Hepatic stellate cell (primary cell): ENCODE measurements at places on chromosomes 12 and 14.

- DNase-seq = no peak
Observed at GRCh38 chr12:113537751-113538087, 66.0 kb upstream of the LHX5 start.

- no peak for DNase-seq
Observed at GRCh38 chr12:20404576-20405346, 36.4 kb downstream of the PDE3A start.

- no peak for DNase-seq
Observed at GRCh38 chr14:22276913-22277816, 311.9 kb downstream of the DAD1 start.

DNA sequence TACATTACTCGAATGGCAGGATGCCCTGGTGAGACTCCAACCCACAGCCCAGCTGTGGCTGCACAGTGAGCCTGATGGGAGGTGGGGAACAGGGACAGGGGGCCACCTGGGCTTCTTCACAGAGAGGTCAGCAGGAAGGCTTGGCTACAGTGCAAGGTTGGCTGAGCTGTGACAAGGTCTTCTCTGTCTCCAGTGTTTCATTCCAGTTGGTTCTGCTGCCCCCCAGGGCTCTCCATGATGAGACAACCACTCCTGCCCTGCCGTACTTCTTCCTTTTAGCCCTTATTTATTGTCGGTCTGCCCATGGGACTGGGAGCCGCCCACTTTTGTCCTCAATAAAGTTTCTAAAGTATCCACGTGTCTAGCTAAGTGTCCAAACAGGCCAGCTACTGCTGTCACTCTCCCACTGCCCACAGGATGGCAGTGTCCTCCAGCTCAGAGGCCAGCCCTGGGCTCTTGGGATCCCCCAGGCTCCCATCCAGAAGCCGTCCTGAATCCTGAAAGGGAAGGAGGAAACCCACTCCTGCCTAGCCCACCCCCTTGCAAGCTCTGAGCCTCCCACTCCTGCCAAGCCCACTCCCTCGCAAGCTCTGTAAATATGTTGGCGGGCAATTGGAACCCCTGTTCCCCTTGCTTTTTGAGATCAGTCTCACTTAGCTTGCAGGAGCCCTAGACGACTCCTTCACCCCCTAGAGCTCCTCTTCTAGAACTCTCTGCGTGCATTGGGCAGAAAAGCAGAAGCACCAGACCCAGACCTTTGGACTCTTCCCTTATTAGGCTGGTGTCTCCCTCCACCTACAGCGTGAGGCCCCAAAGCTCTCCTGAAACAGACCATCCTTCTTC, 5.4 kb downstream of the C1QL4 start:
- DNase-seq = peak; percentile 89

DNA sequence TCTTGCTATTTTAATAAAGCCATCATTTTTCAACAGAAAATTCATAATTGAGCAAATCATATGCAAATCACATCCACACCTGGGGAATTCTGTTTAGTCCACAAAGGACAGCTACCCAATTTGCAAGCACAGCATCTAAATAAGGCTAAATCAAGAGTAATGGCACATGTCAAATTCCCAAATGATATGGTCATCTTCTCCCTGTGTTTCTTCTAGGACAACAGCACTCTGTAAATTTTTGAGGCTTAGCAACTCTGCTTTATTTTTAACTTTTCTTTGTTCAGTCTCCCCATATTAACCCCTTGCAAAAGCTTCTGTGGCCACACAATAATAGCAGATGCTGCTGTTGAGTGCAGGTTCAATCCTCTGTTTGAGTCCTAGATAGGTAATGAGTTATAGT, 155.6 kb upstream of the DAAM1 start:
- no peak for DNase-seq

DNA sequence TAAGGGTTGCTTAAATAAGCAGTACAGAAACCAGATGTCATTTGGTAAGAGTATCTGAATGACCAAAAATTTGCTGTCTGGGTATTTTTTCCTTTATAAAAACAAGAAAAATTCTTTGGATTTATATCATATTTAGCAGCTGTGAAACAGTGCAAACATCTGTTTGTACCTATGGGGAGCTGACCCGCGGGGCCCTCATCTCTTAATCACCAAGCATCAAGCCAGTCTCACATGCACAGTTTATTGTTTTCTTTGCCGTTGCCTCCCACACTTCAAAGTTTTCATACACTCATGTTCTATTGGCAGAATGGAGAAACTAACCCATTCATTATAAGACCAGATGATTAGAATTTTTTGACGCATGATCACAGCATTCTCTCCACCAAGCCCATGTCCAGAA, 142.2 kb downstream of the BMP4 start:
- DNase-seq = no peak

DNA sequence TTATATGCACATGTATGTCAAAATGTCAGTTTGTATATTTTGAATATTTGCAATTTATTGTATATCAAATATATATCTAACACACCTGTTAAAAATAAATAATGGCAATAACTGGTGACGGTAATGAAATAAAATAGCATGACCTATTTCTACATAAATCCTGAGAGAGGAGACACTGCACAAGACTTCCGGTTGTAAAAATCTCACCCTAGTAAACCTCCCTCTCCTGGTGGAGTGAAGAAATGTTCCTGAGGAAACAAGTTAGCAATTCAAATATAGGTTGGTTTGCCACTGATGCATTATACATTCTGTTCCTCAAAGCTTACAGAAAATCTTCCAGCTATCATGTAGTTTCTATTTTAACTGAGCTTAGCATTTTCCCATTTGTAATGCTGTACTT, 166.1 kb upstream of the SYT10 start:
- DNase-seq = no peak
